ENCODE measurements at places on chromosomes 2 and 18. TPM values are rescaled to one million over a fixed set of nuclear protein-coding genes. Genes with fewer than 3 reads are reported as not detected.

The MYOM1 gene
- total RNA-seq, result not detected

DNA sequence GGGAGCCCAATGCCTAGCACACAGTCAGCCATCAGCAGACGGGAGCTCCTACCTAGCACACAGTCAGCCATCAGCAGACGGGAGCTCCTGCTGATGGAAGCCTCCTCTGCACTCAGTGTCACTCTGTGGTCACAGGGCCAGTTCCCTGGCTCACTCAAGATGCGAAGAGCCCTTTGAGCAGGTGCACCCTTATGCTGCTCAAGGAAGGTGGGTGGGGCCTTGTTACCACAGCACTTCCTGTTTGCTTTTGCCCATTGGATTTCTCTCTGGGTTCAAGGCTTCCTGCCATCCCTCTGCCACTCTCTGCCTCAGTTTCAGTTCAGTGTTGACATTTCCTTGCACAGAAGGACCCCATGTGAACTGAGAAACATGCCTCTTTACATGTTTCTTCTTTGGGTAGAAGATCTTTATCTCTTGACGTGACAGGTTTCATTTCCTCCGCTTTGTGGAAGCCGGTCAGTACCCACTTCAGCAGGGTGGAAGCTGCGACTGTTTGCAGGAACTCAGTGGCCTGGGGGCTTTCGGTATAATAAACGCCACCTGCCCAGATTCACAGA lies 11.6 kb downstream of the TRIB2 start:
- DNase-seq, result no peak

The RESP18 gene
- not detected for total RNA-seq

The ETAA1 gene
- total RNA-seq, result 15.9 TPM

All from endothelial cell of umbilical vein (primary cell).